ENCODE measurements at places on chromosomes 12 and 14.
A peak's percentile ranks its signal among the peaks of the same experiment; 100 is the strongest.

GRCh38 chr14:93975791-93976476 lies 436 bp downstream of the ASB2 start:
- DNase-seq = no peak

DNA sequence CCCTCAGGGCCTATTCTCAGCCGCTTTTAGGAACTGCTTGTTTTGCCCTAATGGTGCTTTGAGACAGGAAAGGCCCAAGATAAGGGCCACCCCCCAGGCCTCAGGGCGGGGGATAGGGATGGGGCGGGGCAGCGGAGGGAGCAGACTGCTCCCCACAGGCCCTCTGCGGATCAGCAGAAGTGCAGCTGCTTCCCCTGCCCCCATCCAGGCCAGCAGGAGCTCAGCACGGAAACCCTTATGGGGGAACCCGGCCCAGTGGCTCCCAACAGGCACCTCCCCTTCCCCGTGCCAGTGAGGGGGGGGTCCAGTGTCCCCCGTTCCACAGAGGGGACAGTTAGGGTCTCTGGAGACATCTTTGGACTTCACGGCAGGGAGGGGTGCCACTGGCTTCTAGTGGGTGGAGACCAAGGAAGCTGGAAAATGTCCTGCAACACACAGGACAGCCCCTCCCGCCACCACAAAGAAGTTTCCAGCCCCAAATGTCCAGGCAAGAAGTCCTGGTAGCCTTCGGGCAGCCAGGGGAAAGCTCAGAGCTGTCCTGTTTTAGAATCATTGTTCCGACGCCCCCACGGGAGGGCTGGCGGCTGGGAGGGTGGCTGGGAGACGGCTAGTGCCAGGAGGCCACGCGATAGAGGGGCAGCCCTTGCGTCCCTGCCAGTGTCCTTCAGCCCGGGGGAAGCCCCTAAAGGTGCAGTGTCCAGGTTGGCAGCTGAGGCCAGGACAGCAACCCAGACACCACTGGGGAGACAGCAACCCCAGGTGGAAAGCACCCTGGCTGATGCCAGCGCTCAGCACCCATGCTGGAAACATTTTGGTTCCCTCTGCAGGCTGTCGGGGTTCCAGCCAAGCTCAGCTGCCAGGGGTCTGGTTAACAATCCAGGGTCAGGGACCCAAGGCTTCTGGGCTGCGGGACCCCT lies 10.4 kb upstream of the GPR132 start:
- peak; percentile 84 for DNase-seq

GRCh38 chr12:89893972-89894706 lies 185.5 kb upstream of the ATP2B1 start:
- peak; percentile 59 for DNase-seq

GRCh38 chr12:20885116-20885515 lies 74.6 kb downstream of the SLCO1B3 start:
- no peak for DNase-seq

DNA sequence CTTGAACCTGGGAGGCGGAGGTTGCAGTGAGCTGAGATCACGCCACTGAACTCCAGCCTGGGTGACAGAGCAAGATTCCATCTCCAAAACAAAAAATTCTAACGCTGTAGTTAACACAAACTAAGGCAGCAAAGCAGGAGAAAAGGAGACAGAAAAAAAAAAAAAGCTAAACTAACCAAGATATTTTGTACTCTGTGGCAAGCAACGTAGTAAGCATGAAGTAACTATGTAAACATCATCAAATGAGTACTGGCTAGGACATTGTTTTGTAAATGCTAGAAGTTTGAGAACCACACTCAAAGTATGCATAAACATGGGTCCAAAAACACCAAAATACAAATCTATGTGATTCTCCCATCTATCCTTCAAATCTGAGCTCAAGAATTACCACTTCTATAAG lies 44.2 kb downstream of the C2CD5 start:
- DNase-seq = no peak

GRCh38 chr12:66118240-66118891 lies 12.2 kb downstream of the LLPH start:
- DNase-seq = no peak

GRCh38 chr14:59301354-59301753 lies 112.9 kb downstream of the DAAM1 start:
- DNase-seq = no peak

GRCh38 chr14:89419973-89420482 lies 3.0 kb upstream of the FOXN3 start:
- no peak for DNase-seq

- no peak for DNase-seq
Observed at GRCh38 chr12:98149691-98150210, 365.6 kb upstream of the TMPO start.

GRCh38 chr12:107783406-107784376 lies 9.2 kb downstream of the ASCL4 start:
- DNase-seq = no peak

DNA sequence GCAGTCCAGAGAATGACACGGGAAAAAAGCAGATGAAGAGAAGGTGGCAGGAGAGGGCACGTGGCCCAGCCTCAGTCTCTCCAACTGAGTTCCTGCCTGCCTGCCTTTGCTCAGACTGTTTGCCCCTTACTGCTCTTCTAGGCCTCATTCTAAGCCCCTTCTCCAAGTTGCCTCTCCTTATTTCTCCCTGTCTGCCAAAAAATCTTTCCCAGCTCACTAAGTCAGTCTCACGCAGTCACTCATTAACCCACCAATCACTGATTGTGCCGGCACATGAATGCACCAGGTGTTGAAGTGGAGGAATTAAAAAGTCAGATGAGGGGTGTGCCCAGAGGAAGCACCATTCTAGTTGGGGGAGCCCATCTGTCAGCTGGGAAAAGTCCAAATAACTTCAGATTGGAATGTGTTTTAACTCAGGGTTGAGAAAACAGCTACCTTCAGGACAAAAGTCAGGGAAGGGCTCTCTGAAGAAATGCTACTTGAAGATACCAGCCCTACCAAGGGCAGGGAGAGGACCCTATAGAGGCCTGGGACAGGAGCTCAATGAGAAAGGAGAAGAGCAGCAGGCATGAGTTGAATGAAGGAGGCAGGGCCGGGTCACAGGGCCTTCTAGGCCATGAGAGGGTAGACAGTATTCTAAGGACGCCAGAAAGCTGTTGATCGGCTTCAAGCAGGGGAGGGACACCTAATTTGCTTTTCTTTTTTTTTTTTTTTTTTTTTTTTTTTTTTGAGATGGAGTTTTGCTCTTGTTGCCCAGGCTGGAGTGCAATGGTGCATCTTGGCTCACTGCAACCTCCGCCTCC lies 40.9 kb downstream of the DAD1 start:
- no peak for DNase-seq

DNA sequence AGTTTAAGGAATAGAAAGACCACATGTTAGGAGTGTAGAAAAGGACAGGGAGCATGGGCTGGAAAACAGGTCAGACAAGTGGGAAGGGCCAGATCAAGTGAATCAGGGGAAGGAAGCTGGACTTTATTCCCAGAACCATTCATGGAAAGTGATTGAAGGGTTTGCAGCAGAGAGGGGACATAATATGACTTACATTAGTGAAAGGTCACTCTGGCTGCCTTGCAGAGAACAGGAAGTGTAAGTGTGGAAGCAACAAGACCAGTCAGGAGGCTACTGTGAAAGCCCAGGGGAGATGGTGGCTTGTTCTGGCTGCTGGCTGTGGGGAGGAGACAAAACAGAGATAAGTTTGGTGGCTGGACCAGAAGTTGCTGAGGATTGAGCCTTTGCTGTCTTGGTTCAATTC lies 69.1 kb downstream of the VCPKMT start:
- no peak for DNase-seq

DNA sequence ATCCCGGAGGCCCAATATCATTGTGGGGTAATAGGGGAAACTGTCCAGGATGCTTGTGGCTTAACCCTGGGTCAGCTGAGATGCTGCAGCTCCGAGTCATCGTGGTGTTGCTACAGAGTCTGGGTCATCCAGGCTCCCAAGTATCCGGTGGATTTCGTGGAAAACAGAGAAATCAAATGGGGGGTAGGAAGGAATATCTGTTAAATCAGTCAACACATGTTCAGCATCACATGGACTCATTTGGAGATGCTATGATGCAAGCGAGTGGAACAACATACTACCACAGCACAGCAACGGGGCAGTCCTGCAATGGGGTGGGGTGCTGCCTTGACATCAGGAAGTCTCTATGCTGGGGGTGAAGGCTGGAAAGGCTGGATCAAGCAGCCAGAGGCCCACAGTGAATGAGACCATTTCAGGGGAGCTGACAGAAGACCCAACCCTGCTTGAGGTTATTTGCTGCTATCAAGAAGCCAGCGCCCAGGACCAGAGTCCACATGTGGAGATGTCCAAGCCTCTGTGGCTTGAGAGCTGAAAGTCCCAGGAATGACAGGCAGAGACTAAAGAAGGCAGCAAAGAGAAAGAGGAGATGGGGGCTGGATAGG lies 22.9 kb downstream of the VDR start:
- DNase-seq = peak; percentile 99

DNA sequence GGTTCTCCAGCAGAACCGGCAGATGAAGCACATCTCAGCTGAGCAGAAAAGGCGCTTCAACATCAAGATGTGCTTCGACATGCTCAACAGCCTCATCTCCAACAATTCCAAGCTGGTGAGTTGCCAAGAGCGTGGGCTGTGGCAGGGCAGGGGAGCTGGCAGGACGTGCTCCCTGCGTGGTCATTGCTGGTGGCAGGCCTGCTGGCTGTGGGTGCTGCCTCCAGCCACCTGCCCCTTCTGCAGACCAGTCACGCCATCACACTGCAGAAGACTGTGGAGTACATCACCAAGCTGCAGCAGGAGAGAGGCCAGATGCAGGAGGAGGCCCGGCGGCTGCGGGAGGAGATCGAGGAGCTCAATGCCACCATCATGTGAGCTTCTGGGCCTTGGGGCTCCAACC lies 35.8 kb downstream of the IL31 start:
- DNase-seq = no peak

DNA sequence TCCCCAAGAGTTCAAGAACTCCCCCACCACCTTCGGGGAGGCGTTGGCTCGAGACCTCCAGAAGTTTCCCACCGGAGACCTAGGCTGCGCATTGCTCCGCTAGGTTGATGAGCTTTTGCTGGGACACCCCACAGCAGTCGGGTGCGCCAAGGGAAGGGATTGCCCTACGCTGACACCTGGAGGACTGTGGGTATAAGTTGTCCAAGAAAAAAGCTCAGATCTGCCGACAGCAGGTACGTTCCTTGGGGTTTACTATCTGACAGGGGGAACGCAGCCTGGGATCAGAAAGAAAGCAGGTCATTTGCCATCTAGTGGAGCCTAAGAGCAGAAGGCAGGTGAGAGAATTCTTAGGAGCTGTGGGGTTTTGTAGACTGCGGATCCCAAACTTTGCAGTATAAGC lies 98.8 kb downstream of the FRMD6 start:
- DNase-seq = no peak

DNA sequence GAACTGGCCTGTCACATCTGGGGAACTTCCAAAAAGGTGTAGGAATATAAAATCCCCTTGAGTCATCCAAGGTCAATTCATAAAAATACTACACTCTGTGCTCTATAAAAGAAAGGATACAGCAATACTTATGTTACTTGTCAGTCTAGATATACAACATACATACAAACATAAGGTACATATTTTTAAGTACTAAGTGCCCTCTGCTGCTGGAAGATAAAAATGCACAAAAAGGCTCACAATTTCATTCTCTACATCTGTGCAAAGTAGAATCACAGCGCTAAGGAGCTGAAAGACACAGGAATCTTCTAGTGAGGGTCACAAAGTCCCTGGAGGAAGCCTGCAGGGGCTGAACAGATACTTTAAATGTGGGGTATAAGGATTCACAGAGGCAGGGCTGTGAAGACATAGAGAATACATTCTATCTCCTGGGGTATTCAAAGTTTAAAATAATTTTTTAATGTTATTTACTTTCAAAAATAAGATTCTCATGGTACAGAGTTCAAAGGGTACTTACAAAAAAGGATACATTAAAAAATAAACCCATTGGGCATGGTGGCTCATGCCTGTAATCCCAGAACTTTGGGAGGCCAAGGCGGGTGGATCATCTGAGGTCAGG lies 10.2 kb upstream of the GOLGA5 start:
- peak; percentile 79 for DNase-seq

- DNase-seq = peak; percentile 79
Observed at GRCh38 chr14:73741386-73741875, 27.2 kb upstream of the PNMA1 start.

DNA sequence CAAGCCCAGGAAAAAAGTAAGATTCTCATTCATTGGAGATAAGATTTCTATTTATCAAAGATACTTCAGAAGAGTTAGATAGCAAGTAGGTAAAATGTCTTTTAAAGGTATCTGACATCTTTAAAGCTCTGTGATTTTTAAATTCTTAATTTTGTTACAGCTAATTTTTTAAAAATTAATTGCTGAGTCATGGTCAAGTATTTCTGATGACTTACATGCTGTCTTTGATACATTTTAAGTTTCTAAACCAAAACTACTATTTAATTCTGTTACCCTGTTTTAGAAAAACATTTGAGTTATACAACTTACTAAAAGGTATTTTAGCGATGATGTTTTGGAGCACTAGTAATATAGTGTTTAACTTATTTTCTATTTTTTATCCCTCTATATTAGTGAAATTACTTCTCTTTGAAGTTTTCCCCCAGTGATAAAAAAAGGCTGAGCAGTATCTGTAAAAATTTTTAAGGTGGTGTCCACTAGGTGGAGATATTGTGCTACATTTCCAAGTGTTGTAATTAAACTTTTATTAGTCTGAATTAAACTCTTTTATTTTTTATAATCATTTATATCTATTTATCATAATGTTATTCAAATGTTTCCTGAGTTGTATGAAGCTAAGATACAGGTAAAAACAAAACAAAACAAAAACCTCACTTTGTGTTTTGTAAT lies 11.5 kb downstream of the ALG10 start:
- peak; percentile 44 for DNase-seq

- DNase-seq = no peak
Observed at GRCh38 chr14:60974090-60974651, 6.7 kb downstream of the TRMT5 start.

DNA sequence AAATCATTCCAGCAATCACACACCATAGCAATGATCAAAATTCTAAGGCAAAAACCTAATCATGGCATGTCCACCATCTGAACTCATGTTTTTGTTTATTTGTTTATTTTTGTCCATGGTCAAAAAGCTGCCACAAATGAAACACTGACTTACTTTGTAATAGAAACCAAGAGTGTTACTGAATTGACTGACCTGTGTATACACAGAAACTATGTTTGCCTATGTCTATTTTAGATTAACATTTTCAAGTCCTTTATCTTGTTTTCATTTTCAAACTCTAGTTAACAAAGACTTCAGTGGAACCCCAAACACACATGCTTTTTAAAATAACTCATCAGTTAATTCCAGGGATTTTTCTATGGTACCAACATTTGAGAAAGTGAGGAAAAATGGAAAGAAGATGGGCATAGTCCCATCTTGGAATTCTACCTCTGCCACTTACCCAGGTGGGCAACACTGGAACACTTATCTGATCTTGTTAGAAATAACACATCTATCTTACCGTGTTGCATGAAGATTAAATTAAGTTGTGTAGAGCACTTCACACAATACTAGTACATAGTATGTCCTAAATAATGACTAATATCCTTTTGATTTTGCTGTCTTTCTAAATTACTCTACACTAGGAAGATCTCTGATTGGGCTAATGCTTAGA lies 6.4 kb downstream of the LUM start:
- no peak for DNase-seq
